Naive B cell (primary cell): ENCODE measurements at places on chromosomes 6 and 20.

DNA sequence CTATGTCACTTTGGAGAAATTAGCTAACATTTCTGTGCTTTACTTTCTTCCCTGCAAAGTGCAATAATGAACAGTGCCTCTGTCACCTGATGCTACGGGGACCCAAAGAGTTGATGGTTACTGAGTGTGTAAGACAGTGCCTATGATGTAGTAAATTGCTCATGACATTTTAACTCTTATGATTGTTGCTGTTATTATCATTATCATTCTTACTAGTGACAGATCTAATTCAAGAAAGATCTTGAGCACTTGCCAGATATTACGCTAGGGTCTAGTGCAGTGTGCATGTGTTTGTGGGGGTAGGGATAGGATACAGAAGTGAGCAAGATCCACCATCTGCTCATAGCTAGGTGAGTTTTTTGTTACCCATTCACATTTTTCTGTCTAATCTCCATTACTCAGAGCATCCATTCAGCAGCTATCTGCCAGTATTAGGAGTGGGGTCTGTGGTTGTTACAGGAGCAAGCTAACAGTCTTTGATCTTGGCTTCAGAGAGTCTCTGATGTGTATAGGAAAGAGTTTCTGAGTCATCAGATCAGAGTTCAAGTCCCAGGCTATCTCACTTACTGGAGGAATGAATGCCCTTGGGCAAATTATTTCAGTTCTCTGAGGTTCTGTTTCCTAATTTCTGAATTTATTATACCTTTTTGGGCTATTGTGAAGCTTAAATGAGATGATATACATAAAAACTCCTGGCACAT, 33.1 kb upstream of the DAAM2 start:
- no peak for DNase-seq

GRCh38 chr6:135566311-135567068, 69.0 kb upstream of the AHI1 start:
- DNase-seq: no peak

GRCh38 chr6:30219244-30219643, 6.0 kb upstream of the TRIM26 start:
- peak; percentile 34 for DNase-seq

- no peak for DNase-seq
These were observed 729 bp downstream of the TSPYL4 start for GRCh38 chr6:116253188-116253504.

GRCh38 chr20:32233286-32233685, 25.6 kb downstream of the POFUT1 start:
- DNase-seq: no peak

DNA sequence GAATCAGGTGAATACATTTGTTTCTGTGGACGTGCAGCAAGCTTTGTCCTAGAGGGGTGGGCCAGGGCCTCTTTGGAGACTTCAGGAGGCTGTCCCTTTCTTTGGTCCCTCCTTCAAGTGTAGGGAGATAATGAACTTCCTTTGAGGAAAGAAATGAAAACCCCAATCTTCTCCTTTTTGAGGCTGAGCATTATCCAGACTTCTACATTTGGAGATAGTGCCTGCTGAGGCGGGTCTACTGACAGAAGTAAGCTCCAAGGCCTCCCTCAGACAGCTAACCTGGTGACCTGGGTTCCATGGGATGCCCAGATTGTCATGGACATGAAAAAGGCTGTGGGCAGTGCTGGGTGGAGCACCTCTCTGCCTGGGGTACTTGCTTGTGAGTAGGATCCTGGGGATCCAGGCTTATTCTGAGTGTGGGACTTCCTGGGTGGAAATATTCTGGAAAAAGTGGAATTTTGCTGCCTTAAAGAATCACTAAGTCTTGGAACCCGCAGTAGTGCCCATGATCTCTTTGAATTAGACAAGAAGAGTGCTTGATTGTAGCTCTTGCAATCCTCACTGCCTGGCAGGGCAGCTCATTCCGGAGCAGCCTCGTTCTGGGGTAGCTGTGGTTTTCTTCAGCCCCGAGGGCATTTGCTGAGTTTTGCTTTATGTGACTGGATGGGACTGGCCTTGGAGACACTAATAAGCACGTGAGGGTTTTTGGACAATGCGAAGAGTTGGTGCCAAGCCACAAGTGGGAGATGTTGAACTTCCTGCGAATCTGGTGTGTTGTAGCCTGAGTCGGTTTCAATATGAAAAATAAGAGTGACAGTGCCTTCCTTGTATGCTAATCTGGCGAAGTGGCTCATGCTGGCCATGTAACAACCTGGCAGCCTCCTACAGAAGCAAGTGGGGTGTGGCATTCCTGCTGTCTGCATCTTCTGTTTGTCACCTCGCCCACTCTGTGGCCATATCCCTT, 28.1 kb downstream of the SNRNP48 start:
- no peak for DNase-seq
